ENCODE measurements at places on chromosomes 6 and 20.

DNA sequence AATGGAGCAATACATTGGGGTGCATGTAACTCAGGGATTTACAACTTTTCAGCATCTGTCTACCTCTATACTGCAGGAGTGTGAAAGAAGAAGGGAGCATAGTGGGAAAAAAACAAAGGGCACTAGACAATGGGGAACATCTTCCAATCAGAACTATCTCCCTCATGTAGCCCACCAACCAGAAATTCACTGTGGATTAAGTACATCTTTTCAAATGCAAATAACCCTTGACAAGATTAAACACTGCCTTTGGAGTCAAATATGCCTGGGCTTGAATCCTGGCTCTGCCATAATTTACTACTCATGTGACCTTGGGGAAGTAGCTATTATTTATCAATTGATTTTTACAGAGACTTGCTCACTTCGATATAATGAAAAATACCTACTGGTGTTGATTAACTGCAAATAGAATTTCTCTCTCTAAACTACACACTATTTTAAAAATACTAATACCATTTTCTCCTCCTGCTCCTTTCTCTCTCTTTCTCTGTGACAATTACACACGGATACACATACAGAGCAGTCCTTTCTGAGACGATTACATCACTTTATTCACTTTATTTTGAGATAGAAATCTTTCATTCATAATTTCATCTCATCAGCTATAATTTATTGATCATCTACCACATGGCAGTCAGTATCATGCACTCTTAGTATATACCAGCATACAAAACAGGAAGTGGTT is 783.7 kb downstream of the FRK start:
- DNase-seq, result no peak

DNA sequence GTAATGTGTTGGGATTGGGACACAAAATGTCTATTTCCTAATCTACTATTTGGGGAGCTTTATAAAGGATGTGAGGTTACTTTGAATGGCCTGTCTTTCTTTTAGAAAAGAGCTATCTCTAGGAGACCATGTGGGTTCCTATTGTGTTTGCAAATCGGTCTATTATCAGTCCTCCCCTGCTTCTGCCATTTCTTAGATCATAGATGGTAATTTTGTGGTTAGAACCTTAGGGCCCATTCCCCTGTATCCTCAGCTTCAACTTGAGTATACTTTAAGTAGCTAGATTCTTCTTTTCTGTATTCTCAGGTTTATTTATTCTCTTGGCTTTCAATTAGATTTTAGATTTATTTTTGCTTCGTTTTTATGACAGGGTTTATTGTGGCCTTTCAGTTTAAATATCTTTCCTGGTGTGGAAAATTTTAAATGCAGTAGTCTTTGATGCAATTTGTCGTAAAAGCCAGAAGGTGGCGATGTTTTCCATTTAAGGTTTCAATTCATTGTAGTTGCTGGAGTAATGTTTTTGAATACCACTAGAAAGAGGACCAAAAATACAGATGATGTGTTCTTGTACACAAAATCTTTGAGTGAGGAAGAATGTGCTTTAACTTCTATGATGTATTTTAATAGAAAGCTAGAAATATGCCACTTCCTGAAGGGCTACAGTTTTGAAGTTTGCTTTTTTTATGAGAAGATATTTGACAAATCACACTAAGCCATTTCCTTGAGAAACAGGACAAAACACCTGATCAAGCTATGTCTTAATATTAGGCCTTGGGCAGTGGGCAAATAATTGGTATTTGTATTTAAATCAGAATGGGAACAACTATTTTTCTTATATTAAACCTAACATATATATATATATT is 20.3 kb downstream of the TBPL1 start:
- peak; percentile 61 for DNase-seq

DNA sequence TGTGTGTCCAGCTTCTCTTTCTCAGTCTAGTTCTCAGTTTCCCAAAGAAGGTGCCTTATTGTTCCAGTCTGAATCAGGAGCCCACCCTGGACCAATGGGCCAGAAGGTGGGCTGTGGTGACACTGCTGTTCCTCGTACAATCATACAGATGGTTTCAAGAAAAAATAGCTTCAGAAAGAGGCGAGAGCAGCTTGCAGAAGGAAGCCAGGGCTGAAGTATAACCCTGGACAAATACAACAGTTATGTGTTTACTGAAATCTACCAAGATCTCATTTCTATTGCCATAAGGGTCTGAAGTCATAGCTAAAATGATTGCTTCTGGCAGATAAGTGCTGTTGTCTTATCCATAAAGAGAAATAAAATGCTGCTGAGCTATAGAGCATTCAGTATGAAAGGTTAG is 75.4 kb downstream of the PFDN4 start:
- no peak for DNase-seq

DNA sequence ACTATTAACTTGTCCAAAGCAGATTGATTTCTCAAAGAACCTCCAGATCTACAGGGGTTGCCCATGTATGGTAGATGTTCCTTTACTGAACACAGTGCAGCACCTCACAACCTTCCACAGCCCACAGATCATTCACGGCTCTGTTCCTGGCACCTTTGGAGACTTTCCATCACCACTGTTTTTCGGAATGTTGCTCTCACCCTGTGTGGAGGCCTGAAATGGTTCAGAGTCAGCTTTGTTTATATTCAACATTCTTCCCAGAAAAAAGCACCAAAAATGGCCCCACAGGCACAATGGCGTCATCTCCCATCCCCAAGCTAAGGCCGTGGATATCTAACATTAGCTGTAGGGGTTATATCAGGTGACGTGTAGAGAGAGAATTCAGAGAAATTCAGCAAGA is 74.7 kb downstream of the DHX35 start:
- DNase-seq, result no peak

GRCh38 chr6:21476112-21476511 is 117.4 kb upstream of the SOX4 start:
- DNase-seq, result no peak

GRCh38 chr6:170296423-170296745 is 5.5 kb upstream of the DLL1 start:
- DNase-seq, result no peak

DNA sequence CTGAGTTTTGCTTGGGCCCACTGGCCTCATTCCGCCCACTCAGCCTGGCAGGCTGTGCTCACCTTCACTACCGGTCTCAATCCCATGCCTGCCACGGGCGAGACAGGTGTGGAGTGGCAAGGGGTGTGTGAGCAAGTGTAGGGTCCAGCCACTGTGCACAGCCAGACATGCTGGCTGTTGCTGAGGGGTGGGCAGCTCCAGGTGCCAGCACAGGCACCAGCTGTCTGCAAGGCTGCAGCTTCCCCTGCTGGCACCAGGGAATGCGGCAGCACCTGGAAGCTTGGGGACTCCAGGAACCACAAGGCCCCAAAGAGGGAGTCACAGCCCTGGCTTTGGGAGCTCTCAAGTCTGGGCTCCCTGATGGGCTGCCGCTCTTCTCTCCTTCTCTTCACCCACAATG is 372.7 kb downstream of the CBLN4 start:
- DNase-seq, result no peak

DNA sequence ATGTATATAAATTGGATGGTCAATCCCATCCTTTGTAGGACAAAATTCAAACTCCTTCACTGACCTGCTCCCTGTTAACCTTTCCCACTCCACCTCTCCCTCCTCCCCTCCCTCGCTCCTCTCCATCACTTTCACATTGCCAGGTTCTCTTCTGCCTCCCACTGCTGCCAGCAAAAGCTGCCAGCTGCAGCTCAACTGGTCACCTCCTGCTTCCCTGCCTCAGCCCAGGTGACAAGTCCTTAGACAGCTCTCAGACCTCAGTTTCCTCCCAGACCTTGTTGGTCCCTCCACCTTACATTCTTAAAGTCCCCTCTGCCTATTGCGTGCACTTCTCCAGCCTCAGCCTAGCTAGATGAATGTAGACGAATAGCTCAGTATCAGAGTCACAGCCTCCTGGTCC is 23.3 kb upstream of the RTF2 start:
- DNase-seq, result no peak

DNA sequence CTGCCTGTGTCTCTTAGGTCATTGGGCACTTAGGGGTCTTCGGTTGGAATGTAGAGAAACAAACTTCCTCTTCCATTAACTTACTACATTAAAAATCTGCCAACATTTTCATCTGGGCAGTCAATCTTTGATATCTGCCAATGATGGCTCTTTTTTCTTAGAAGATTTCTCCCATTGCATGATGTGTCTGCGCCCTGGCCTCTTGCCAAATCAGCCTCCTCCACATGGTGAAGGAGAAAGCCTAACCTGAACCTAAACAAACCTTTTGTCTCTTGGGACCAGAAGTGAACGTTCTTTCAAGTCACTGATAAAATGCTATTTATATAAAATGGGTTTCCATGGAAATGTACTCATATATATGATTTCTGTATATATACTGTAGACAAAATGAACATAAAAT is 998.9 kb upstream of the GJE1 start:
- DNase-seq, result no peak

- DNase-seq, result no peak
Measured at GRCh38 chr6:170253910-170254269, 37.0 kb downstream of the DLL1 start.

DNA sequence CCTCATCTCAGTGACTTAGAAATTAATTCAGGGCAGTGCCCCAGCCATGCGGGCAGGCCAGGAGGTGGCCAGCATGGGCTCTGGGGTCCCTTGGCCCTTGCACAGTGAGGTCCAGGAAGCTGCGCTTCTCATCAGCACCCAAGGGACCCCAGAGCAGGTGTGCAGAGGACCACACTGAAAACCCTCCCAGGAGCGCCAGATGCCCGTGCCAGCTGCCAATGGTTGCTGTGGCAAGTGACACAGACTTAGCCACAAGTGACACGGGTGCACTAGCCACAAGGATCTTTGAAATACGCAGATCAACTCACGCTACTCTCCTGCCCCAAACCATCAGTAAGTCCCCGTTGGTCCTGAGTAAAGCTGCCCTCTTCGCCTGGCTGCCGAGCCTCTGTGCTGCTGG is 88.1 kb downstream of the ERMARD start:
- DNase-seq, result no peak

DNA sequence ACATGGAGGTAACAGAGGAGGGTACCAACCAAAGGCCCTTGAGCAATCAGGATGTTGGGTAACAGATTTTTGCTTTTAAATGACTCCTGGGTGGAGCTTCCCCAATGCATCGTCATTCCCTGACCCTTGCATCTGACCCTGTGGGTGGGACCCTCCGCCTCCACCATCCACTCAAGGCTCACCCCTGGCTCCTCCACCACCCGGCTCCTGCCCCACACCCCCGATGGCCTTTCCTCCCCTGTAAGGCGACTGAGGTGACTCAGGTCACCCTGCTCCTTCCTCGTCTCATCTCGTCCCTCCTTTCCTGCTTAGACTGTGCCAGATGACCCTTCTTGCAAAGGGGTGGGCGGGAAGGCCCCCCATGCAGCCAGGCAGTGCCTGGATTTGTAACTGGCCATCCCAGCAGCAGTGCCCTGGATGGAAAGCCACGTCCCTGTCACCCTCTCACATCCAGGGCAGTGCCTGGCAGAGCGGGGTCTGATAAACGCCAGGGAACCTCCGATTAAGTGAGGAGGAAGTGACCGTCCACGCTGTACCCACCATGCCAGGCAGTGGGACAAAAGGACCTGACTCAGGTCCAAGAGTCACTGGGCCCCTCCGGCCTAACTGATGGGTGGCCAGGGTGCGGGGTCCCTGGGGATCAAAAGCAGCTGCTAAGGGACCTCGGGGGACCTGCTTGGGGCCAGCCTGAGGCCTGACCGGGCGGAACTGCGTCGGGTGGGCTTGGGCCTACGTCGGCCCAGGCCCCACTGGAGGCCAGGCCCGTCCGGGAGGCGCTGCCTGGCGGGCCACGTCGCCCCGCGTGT is 624 bp upstream of the NPEPL1 start:
- peak; percentile 50 for DNase-seq

DNA sequence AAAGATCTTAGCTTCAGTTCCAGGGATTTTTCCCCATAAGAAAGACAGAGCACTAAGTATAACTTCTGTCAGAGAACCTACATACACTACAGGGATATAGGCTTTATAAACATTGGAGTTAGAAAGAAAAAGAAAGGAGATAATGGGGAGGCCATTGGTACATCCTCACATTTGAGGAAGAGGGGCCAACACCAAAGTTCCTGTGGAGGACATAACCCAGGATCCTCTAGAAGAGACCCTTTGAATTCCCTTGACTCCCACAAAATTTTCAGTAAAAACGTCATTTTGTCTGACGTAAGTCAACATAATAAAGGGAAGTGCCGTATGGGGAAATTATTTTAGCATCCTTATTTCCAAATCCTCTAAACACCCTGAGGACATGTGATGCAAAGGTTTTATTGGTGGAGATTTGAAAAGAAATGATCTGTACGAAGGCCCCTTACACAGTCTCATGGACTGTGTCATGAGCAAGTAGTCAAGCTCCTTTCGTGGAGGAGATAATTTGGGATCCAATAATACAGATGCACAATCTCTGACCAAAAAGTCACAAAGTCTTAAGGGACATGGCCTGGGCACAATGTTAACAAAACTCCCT is 33.2 kb downstream of the HLA-DRA start:
- DNase-seq, result no peak

DNA sequence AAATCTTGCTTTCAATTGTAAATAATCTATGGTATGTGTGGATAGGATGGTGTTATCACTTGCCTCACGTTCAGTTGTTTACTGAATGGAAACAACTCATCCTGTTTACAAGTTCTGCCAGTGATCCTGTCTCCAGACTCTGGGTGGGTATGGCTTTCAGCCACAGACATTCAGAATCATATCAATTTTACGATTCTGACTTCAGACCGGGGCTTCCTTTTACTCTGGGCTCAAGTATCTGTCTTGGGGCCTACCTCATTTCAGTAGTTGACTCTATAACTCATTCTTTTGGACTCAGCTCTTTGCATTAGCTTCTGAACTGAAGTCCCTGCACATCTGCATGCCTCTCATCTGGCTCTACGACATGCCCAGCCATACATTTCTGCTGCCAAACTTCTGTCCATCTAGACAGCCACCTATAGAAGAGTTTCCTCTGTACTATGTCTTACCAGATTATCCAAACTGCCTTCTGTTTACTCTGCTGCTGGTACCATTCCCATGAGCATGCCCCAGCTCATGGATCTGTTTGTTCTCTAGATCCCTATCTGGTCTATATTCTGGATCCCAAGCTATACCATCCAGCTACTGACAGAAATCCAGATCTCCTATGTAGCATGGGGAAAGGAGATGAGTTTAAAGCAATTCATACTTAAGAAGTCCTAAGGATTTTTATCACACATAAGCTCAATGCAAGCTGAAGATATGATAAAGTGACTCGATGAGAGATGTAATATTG is 34.3 kb downstream of the FYN start:
- DNase-seq, result no peak

DNA sequence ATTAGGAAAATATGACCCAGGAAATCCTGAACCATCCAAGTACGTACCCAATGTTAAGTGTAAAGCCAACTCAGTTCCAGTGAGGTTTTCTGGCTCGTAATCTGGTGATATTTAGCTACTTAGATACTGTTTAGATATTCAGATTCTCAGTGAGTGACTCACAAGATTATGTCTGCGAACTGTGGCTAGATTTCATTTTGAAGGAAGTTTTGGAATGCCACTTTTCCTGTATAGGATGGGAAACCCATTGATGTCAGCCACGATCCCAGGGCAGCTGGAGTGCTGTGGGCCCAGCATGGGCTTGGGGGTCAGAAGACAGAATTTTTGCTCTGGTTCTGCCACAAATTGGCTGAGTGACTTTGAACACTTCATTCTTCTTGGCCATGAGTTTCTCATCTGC is 76.3 kb downstream of the TMEM170B start:
- DNase-seq, result peak; percentile 96
